Naive B cell (primary cell): ENCODE measurements at places on chromosomes 7 and 10.

DNA sequence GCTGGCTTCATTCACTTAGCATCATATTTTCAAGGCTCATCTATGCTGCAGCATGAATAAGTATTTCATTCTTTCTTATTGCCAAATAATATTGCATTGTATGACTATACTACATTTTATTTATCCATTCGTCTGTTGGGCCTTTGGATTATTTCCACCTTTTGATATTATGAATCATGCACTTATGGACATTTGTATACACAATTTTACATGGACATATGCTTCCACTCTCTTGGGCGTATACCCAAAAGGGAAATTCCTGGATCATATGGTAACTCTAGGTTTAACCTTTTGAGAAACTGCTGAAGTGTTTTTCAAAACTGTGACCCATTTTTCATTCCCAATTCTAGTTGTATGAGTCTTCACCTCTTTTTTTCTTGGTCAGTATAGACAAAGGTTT, 80.3 kb upstream of the GNAI1 start:
- DNase-seq: no peak

GRCh38 chr7:91288208-91288824, 24.1 kb downstream of the FZD1 start:
- no peak for DNase-seq

DNA sequence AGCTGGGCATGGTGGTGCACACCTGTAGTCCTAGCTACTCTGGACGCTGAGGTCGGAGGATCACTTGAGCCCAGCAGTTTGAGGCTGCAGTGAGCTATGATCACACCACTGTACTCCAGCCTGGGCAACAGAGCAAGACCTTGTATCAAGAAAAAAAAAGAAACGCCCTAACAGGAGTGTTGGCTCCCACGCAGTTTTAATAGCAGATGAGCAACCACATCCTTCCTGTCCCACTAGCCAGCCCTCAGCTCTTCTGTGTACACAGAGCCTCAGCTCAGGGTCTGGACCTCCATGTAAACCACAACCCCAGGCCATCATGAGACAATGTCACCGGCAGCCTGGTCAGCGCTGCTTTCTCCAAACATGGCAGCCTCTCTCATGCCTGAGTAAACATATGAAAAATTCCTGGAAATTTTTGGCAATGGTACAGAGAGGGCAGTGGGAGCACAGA, 108.2 kb downstream of the PIP4K2A start:
- peak; percentile 75 for DNase-seq

GRCh38 chr10:77196614-77197013, 441.0 kb downstream of the KCNMA1 start:
- no peak for DNase-seq
